Esophagus squamous epithelium (tissue), 5 donors: ENCODE measurements at places on chromosomes 7 and 10. TPM values are rescaled to one million over a fixed set of nuclear protein-coding genes. Genes with fewer than 3 reads are reported as not detected.

Gene DMBT1
- total RNA-seq = 0.27 TPM

Gene HOXA2
- total RNA-seq = 3.6 TPM

Gene ANXA8L1
- 247 TPM for total RNA-seq

Gene NPC1L1
- not detected for total RNA-seq

Gene GOLGA7B
- 0.30 TPM for total RNA-seq
